ENCODE measurements at places on chromosomes 12 and 14.

DNA sequence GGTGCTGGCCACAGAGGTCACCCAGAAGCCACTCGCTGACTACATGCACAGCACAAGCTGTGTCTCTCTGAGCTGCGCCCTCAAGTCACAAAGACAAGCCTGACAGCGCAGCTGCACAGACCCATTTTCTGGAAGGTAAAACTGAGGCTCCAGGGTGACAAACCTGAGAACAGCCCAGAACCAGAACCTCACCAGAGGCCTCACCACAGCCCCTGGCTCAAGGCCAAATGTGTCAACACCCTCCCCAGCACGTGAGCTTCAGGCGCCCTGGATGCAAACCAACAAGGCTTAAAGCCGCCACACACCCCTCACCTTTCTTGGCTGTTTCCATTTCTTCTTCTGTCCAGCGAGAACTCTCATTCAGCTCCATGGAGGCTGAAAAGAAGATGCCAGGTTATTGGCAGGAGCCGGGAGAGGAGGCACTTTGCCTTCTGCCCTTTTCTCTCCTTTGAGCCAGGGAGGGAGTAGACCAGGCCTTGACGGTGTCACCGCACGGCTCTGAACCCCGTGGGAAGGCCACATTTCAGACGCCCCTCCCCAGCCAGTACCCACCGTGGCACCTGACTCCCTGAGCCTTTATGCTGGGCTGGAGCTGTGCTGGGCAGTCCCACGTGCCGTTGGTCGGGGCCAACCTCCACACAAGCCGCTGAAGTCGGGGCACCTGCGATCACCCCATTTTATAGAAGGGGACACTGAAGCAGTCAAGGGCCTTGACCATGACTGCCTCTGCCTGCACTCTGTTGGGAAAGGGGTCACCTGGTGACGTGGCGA is 103.1 kb downstream of the RFLNA start:
- DNase-seq = no peak

GRCh38 chr12:52036587-52037171 is 14.6 kb upstream of the NR4A1 start:
- DNase-seq = peak; percentile 66

GRCh38 chr14:72594099-72594901 is 299.6 kb downstream of the DPF3 start:
- no peak for DNase-seq

DNA sequence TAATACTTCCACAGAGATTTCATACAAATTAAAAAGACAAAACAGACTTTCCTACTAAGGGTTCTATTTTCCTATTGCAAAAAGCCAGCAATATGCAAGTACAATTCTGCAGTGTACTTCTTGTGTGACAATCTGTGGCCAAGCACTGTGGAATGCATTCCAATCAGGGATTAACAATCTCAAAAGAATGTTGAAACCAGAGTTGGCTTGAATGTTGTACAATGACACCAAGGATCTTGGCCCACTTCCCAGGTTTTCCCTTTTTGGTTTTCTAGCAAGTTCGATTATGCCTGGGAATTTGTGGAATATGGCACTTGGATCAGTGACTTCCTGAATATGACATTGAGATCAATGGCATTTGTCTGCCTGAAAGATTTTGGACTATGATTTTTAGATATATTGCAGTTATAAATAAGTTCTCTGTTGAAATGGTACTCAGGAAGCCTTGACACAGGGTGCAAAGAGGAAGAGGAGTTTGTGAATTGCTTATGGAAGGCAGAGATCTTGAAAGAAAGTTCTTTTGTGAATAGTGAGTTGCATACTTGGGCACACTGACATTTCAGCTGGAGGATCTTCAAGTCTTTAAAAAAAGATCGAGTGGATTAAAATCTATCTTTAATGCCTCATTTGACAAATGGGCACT is 81.4 kb upstream of the FERMT2 start:
- no peak for DNase-seq

- DNase-seq = peak; percentile 18
Measured at GRCh38 chr14:54673193-54674045, 106.5 kb downstream of the SAMD4A start.

GRCh38 chr14:54830650-54831049 is 72.0 kb downstream of the GCH1 start:
- no peak for DNase-seq

- no peak for DNase-seq
Measured at GRCh38 chr12:121801595-121802484, 2.0 kb upstream of the SETD1B start.

DNA sequence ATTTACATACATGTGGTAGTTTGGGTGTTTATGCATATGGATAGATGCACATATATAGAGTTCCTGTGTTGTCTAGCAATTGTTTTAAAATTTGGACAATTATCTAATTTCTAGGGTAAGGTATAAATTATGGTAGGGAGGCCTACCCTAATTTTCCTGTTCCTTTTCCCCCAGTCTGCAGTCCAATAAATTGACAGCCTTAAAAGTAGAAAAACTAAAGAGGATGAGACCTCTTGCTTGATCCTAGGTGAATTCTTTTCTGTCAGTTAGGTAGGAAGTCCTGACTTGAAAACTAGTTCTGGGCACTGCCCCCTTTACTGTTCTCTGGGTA is 2.1 kb upstream of the CDKN1B start:
- DNase-seq = no peak

DNA sequence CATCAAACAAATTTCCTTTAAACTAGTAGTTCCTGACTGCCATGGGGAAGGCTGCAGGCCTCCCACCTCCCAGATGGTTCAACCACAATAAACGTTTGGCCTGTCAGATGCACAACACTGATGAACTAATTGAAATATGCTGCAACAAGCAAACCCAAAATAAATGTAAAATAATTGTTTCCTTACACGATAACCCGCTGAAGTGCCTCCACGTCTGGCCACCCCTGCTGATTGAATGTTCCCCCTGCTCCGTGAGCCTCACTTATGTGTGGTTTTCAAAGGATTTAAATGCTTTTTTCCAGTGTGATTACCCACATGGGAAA is 8.4 kb downstream of the PITPNM2 start:
- no peak for DNase-seq

- DNase-seq = no peak
Measured at GRCh38 chr12:20716985-20717384, 21.9 kb downstream of the SLCO1C1 start.

DNA sequence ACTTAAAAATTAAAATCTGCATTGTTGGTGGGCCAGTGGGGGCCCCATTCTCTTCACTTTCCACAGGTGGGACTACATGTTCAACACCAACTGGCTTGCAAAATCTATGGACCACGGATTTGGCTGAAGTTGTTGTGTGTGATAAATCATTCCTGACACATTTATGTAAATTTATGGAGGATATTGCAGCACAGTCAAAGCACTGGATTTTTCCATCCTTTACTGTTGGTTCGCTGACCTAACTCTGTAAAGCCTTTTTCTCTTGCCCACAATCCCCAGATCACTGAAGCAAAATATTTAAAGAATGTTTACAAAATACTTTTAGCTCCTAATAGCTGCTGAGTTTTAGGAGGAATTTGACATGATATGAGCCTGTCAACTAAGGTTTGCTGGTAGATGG is 219.7 kb upstream of the PRICKLE1 start:
- no peak for DNase-seq

GRCh38 chr14:70514168-70515069 is 20.4 kb downstream of the ADAM20 start:
- no peak for DNase-seq

- DNase-seq = no peak
Measured at GRCh38 chr12:106133136-106134087, 5.3 kb downstream of the NUAK1 start.

GRCh38 chr14:20603813-20604690 is 12.9 kb upstream of the RNASE12 start:
- no peak for DNase-seq

- DNase-seq = no peak
Measured at GRCh38 chr14:92880851-92881250, 42.1 kb upstream of the CHGA start.

- no peak for DNase-seq
Measured at GRCh38 chr14:101007004-101007614, 103.6 kb upstream of the RTL1 start.

- peak; percentile 81 for DNase-seq
Measured at GRCh38 chr12:48021485-48022179, 17.4 kb upstream of the COL2A1 start.

GRCh38 chr14:104471114-104471513 is 108.5 kb upstream of the C14orf180 start:
- DNase-seq = no peak

- no peak for DNase-seq
Measured at GRCh38 chr12:14164266-14164665, 182.9 kb upstream of the GRIN2B start.

GRCh38 chr12:49121047-49121696 is 10.0 kb downstream of the TUBA1B start:
- peak; percentile 58 for DNase-seq

- no peak for DNase-seq
Measured at GRCh38 chr14:73700325-73700724, 13.9 kb downstream of the PNMA1 start.

DNA sequence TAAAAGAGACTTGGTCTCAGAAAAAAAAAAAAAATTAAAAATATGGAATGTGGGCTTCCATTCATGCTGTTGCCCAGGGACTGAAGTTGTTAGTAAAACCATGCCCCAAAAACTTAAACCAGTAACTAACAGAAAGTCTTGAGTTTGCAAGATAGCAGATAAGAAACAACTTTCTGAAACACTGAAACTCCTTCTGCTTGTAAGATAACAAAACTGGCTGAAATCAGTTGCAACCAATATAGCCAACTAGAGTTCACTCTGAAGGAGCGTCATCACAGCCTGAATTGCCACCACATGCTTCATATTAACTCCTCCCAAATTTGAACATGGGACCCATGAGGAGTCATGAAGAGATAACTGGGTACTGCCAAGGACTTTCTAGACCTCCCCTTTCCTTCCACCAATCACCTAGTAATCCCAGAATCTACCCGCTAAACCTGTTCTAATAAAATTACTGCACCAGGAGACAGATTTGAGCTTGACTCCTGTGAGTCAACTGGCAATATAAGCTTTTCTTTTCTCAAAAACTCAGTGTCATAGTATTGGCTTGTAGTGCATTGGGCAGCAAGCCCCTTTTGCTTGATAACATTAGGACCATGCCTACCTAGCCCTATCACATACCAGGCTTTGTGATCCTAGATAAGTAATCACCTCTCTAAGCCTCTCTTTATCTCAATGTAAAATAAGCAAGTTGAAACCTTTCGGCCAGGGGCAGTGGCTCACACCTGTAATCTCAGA is 53.6 kb downstream of the R3HDM2 start:
- DNase-seq = no peak

GRCh38 chr12:1692895-1693610 is 2.2 kb downstream of the ADIPOR2 start:
- no peak for DNase-seq

DNA sequence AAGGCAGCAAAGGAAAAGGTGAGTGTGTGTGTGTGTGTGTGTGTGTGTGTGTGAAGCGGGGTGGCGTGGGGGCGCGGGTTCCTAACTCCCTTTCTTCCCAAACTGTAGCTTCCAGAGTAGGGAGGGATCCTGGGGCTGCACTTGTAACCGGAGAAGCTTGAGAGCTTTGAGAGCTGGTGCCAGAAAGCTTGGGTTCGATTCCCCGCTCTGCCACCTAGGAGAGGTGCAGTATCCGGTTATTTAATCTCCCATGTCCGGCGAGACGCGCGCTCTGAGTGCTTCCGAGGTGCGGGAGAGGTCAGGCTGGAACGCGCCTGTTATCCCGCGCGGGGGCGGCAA is 7.2 kb upstream of the RACGAP1 start:
- no peak for DNase-seq

GRCh38 chr14:49641697-49642129 is 6.7 kb upstream of the DNAAF2 start:
- peak; percentile 10 for DNase-seq

DNA sequence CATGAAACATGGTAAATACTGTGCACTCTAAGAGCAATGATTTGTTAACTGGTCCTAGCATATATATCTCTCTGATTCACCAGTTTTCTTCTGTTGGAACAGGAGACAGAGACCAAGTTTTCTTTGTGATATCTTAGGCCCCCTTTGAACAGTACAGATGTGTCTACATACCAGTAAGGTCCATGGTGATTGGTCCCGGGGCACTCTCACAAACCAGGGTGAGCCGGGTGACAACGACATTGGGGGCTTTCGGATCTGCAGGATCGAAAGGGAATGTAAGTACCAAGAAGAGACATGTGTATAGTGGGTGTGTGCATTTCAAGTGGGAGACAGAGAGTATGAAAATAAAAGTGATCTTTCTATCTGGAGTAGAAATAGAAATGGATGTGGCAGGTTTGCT is 11.3 kb upstream of the ERP27 start:
- DNase-seq = no peak

GRCh38 chr12:96670334-96670899 is 181.0 kb downstream of the CFAP54 start:
- DNase-seq = no peak

DNA sequence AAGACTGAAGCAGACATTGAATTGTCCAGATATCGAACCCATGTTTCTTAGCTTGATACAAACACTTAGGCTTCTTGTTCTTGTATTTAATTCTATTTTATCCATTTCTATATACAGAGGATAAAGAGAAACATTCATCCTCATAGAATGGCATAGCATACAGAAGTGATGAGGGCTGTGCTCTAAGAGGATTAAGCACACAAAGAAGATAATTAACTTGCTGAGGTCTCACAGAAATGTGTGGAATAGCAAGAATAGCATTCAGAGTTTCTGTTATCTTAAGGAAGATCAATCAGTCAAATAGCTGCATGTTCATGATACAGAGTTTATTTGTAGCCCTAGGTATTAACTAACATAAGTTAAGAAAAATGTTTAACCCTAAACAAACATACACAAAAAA is 27.3 kb upstream of the STRAP start:
- no peak for DNase-seq

GRCh38 chr12:42568952-42569915 is 20.3 kb downstream of the PRICKLE1 start:
- no peak for DNase-seq

- DNase-seq = no peak
Measured at GRCh38 chr14:94395282-94395887, 7.0 kb upstream of the SERPINA1 start.

DNA sequence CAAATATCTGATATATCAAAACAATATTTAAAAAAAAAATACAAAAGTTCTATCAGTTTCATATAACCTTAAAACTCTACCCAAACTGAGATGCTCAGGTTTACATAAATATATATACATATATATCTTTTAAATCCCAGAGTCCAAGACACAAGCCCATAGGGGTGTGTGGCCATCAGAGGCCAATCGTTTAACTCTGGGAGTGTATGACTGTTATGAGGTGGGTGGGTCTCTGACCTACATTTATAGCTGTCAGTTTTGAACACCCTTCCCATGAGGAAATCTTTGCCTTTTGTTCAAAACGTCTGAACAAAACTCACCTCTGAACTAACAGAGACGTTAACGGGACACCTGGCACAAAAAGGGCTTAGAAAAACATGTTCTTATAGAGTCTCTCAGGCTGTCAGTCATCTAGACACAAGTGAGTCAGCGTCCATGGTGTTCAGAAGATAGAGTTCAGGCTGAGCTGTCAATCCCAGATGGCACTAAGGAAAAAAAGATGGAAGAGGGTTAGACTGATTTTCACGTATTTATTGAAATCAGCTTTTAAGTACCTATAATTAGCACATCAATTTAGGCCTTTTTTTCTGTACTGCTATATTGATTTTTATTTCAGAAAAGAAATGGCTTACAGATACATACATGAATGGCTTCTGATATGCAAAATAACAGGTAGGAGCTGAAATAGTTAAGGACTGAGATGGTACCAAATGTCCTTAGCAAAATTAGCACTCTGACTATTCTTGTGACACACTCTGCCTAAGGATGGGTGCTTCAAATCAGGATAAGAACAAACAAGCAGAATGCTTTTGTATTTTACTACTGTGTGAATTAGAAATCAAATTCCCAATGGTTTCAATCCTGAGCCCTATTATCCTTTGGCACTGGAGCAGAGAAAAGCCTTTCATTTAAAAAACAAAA is 29.2 kb downstream of the HIGD1C start:
- no peak for DNase-seq

GRCh38 chr12:31736472-31736871 is 7.7 kb upstream of the AMN1 start:
- DNase-seq = no peak
